ENCODE measurements at places on chromosomes 16 and 17. TPM values are rescaled to one million over a fixed set of nuclear protein-coding genes. Genes with fewer than 3 reads are reported as not detected.

SEC14L5 gene
- 0.66 TPM for polyA plus RNA-seq

GRCh38 chr16:80176114-80176513, 364.7 kb upstream of the DYNLRB2 start:
- DNase-seq = no peak

DNA sequence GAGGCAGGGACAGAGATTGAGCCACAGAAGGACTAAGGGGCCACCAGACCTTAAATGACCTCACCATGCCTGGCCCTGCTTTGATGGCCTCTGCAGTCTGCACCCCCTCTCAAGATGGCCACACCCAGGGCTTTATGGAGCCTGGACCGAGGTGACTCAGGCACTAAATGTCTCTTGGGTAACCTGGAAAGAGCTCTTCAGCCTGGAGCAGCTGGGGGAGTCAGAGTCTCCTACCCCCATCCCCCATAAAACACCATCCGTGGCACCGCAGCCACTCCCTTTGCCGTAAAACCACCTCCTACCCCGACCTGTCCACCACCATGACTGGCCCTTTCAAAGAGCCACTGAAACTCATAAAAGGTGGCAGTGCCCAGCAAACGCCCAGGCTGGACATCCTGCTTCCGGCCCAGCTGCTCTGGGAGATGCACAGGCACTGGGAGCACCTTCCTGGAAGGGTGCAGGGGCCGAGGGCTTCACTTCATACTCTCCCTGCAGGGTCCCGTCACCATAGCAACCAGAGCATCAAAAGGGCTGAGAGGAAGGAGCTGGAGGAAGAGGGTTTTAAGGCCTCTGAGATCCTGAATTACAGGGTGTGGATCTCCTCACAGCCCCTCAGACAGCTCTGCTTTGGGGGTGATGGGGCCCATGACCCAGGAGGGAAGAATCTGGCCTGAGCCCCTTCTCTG, 22.3 kb downstream of the FOXN1 start:
- DNase-seq = no peak

GRCh38 chr17:28499364-28499664, 6.8 kb upstream of the FOXN1 start:
- DNase-seq = no peak

- DNase-seq = no peak
Measured at GRCh38 chr16:89534252-89534756, 26.1 kb downstream of the SPG7 start.

Data from muscle of arm (tissue), 14 donors.